Hematopoietic multipotent progenitor cell (in vitro differentiated cells): ENCODE measurements at places on chromosomes 3 and 15. TPM values are rescaled to one million over a fixed set of nuclear protein-coding genes. Genes with fewer than 3 reads are reported as not detected.

DNA sequence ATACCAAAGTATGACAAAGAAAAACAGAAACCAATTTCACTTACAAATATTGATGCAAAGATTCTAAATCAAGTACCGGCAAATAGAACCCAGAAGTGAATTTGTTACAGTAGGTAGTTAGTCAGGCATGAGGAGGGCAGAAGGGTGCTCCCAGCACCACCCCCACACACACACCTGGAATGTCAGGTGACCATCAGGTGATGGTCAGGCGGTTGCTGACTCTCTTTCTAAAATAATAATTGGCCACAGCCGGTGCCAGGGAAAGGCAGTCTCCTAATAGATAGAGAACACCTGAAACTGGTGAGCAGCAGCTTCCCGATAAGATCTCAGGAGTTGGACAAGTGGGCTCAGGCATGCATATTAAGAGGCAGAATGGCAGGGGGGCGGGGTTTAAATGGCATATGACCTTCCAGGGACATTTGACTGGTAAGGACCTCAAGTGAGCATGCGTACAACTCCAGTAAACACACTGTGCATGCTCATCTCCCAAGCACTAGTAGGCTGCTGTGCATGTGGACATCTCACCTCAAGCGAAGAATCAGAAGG lies 131.1 kb downstream of the ANO10 start:
- no peak for DNase-seq

DNA sequence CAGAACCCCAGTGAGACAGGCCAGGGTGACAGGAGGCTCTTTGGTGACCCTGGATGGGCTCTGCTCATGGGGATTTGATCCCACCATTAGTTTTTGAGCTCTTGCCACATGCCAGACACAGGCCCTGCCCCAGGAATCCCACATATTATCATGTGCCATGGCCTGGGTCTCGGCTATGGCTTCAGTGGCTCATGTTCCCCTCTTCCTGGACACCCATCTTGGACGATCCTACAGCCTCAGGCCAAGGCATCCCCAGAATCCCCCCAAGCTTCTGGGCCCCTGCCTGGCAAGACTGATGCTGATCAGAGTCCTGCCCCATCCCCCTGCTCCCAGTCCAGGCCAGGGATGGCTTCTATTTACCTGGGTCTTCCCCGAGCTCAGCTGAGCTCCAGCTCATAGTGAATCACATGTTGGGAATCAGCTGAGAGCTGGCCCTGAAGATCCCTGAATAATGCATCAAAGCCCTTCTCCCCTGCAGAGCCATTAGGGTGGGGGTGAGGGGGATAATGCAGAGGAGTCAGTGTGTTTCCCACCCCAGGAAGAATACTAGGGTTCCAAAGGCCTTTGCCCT lies 50.9 kb upstream of the CHRNB4 start:
- DNase-seq: no peak

GRCh38 chr3:172339892-172340291 lies 108.4 kb downstream of the GHSR start:
- DNase-seq: no peak

Gene KLHL40
- total RNA-seq: under 0.01 TPM

- DNase-seq: no peak
These were observed 2.5 kb upstream of the NCKIPSD start for GRCh38 chr3:48688032-48688736.

Gene GOLGA6A
- total RNA-seq: under 0.01 TPM
